ACHN (cell line): ENCODE measurements at places on chromosomes 5 and 9.

DNA sequence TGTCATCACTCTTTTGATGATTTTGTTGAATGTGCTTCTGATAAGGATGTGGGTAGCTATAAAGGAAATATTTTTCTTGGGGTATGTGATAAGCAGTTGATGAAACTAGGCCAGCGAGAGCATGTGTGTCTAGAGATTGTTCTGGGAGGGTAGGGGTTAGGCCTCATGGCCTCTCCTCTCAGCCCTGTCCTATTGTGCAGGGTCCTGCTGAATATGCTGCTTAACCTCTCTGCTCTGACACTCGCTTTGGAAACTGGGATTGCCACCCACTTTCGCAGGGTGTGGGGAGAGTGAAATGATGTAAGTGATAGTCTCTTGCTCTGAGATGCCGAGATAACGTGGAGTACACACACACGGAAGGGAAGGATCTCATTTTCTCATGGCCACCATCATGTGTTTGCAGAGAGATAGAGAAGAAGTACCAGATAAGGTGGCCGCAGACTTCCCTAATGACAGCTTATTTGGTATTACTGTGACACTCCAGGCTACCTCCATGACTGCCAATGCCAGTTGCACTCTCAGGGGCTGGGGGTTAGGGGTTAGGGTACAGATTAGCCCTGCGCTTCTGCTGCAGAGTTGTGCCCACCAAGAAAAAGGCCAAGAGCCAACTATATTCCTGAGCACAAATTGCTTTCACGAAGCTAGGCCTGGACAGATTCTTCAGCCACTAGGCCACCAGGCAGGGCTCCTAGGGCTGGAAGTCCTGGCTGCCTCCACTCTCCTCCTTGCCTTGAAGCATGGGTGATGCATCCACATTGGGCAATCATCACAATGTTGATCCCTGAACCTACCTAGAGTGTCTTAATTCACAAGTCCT lies 25.2 kb upstream of the TNFAIP8 start:
- no peak for DNase-seq

- DNase-seq: peak; percentile 68
These were observed 779 bp downstream of the FAM13B start for GRCh38 chr5:138032028-138032571.

DNA sequence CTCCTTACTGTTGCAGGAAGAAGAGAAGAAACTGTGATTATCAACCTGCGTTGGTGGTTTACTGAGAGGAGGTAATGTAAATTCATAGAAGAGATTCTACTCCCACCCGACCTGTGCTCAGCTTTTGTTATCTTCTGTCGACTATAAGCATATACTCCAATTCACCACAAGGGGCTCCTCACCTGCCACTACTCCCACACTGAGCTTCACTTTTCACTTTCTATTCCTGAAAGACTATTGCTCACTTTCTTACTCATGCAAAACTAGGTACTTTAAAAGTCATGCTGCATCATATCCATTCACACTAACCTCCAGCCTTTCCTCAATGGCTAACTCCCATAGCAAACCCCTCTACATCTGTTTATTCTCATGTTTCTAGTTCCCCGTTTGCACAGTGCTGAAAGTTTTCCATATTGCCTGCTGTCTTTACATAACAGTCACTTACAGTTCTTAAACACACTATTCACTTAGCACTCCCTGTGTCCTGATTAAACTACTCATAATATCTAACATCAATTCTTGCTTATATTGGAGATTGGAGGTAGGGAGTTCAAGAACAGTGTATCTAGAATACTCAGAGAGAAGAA lies 1062.6 kb downstream of the NR2F1-AS1 start:
- DNase-seq: peak; percentile 31

- DNase-seq: peak; percentile 44
These were observed 34.5 kb upstream of the SLC46A2 start for GRCh38 chr9:112925058-112925641.

DNA sequence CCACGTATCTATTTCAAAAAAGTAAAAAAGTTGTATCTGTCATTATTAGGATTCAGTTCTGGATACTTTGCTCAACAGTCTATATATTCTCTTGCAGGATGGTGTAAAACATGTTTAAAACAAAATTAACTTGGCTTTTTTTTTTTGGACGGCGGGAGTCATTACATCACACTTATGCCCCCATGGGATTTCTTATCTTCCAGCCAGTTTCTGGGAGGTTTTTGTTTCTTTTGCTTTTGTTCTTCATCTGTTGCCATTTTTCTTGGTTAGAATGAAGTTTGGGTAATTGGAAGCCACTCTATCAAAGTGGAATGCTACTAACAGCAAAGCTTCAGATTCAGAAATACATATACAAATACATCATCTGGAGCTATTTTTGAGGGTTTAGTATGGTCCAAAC lies 1.8 kb upstream of the STARD4 start:
- no peak for DNase-seq
